CD4-positive, alpha-beta T cell treated with Interleukin-4 for 4 hours (primary cell): ENCODE measurements at places on chromosomes 7 and 10.

GRCh38 chr7:69770613-69771012 is 172.3 kb downstream of the AUTS2 start:
- DNase-seq: no peak

DNA sequence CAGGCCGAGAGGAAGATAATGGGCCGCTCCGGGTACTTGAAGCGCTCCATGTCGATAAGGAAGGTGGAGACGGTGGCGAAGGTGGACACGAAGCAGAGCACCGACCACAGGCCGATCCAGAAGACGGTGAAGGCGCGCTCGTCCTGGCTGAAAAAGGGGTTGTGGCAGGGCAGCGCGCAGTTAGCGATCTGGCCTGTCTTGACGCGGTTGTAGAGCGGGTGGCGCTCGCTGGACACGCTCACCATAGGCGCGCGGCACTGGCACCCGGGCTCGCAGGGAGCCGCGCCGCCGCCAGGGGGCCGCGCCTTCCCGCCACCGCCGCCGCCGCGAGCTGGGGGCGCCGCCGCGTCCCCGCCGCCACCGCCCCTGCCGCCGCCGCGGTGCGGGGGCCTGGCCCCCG is 1.6 kb downstream of the FZD8 start:
- no peak for DNase-seq

DNA sequence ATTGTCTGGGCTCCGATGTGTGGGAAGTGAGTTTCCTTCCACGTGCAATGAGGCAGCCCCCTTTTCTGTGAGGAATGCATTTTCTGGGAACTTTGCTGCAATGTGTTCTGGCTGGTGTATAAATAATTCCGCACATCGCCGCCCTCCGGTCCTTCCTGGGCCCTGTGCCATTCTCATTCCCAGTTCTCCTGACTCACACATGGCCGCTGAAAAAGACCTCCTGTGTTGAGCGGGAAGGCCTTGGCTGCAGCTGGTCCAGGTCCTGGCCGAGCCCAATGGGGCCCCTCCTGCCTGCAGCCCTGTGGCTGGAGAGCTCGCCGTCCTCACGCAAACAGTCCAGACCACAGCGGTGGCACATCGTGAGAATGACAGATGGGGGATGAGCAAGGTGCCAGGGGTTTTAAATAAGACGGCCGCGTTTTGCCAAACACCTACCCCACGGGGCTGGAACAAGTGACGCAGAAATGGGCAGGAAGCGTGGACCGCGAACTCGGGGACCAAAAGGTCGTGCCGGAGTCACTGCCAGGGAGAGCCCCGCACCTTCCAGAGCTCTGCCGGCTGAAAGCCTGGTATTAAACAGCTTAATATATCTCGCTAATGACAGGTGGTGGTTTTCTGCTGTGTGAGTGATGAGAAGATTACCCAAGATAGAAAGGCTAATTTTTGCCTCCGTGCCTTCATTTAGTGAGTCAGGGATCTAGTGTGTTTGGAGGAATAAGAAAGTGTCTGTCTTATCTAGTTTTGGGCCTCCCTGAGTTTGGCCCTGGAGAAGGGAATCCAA is 37.0 kb downstream of the FAM20C start:
- DNase-seq: no peak

DNA sequence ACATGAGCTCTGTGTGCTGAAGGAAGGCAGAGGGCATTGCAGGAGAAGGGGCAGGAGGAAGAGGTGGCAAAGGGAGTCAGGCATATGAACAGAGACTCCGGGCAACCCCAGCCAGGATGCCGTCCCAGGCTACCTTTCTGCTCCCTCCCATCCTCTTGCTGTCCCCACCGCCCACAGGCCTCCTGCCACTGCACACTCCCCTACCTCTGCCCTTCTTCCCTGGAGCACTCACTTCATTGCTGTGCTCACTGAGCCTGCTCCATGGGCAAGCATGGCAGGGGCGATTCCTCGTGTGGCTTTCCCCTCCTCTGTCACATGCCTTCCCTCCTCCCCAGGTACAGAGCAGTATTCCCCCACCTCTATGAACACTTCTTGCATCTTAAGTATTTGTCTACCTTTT is 93.4 kb downstream of the FANK1 start:
- DNase-seq: no peak

- DNase-seq: no peak
Measured at GRCh38 chr10:129278686-129279085, 188.4 kb upstream of the MGMT start.

DNA sequence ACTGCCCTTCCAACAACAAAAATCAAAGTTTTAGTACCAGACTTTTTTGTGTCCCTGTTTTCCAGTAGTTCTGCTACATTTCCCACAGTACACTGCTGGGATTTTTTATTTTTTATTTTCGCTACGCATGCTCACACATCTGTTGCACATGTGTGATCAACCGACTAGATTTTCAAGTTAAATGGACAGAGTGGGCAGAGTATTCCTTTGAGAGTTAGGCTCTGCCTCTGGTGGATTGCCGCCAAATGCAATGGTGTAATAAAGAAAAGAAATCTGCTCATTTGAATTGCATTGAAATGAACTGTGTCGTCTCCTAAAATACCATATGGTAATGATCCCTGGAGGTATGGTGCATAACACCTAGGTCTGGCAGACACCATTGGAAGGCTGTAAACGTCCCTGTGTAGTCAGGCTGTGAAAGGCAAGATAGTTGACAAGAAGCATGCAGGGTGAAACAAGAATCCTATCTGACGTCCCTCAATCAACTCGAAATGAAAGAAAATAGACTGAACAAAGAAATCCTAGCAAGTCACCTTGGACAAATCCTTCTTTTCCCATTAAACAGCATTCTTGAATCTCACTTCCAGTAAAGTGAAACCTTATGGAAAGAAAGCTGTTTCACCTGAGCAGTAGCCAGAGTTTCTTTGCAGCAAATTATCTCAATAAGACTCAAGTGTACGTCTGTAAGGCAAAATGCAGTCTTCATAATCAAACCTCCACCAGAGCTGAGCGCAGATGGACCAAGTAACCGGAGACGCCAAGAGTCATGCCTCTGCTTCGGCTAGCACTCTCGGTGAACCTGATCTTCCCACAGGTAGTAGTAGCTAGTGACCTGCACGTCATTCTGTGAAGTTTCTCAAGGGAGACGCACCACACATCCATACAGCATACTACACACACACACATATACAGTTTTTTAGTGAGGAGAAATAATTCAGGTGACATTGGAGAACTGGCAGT is 357.3 kb downstream of the CRPPA start:
- no peak for DNase-seq

- no peak for DNase-seq
Measured at GRCh38 chr7:134946260-134946659, 40.0 kb upstream of the AGBL3 start.

DNA sequence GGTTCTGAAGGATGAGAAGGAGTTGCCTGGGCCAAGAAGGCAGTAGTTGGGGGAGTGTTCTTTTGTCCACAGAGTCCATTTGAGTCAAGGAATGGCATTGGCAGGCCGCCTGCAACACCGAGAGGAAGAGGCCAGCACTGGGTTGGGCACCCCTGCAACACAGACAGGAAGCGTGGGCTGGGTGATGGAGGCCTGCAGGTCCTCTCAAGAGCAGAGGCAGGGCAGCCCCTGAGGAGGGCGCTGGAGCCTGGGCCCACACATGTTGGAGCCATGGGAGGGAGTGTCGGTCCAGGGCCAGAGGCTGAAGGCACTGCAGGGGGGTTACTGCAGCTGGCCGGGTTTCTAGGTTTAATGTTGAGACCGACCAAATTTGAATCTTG is 137.3 kb downstream of the PTPN20 start:
- no peak for DNase-seq

DNA sequence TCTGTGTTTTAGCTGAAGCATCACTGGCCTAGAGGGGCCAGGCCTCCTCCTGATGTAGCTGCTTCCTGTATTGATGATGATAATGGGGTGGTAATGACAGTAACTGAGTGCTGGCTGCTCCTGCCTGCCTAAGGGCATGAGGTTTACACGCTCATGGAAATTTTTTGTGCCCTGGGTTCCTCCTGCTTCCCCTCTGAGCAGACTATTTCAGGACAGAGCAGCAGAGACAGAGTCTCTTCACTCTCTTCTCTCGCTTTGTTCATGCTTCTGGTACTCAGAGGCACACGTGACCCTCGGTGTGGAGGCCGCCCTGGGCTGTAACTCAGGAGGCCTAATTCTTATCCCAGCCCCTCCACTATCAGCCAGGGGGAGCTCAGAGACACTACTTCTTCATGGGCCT is 27.9 kb downstream of the LRRC20 start:
- DNase-seq: no peak

DNA sequence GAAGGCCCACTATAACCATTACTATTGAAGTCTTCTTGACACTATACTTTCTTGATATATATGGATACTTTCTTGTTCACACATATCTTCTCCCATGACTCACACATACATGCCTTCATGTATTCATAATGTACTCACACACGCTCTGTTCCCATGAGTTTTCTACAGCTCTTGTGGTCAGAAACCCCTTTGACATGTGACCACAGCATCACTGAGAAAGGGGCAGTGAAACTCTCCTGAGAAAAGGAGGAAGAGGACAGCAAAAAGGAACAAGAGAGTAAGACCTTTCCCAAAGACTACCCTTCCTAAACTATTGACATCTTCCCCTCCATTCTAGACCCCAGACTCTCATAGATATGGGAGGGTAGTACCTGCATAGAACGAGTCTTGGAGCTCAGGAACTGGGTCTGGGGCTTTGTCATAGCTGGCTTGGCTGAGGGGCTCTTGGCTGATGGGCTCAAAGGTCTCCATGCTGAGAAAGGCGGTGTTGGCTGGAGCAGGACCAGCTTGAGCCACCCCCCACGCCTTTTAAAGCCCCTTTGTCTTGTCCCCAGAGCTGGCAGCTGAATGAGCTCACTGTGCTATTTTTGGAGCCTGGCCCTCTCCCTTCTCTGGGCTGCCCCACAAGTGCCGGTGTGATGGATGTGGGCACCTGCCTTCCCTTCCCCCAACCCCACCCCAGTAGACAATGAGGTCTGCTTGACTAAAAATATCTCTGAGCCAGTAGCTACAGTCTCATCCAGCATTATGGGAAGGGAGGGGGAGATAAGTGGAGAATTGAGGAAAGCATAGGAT is 5.1 kb downstream of the SYNPO2L start:
- DNase-seq: no peak

GRCh38 chr7:36291387-36292316 is 98.0 kb upstream of the ANLN start:
- peak; percentile 60 for DNase-seq

DNA sequence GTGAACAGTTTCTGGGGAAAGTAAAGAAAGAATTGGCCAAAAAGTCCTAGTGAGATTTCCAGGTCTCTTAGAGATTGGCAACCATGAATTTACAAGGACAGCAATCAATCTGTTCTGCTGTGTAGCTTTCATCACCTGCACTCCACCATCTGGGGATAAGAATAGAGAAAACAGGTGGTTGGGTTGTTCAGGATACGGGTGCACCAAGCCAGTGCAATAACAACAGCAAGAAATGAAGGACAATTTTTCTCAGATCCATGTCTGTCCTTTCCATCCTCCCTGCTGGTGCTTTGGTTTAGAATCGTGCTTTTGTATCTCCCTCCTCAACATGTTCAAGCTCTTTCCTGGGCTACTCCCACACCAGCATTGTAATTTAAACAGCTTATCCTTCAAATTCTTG is 787.7 kb downstream of the GRID1 start:
- DNase-seq: no peak

GRCh38 chr10:8060704-8061121 is 6.2 kb downstream of the GATA3 start:
- no peak for DNase-seq

DNA sequence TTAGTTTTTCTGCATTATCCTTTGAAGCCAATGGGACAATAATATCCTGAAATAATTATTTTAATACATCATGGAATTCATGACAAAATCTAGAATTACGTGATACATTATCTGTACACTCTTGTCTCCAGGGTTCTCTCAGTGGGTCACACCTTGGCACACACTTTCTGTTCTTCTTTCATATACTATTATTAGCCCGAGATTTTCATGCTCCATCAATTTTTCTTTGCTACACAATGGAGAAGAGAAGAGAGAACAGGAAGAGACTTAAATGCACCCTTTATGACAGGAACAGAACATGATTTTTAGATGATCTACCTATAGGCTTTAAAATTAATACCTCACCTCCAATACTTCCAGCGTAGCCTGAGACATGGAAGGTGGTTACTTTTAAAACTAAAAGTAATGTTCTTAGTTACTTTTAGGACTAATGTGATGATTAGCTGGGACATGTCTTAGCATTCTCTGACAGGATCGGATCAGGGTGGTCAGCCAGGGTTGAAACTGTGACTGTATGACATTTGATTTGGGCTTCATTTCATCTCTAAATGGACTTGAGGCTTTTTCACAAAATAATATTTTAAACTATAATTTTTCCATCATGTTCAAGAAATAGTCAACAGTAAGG is 148.2 kb upstream of the WNT16 start:
- DNase-seq: no peak

DNA sequence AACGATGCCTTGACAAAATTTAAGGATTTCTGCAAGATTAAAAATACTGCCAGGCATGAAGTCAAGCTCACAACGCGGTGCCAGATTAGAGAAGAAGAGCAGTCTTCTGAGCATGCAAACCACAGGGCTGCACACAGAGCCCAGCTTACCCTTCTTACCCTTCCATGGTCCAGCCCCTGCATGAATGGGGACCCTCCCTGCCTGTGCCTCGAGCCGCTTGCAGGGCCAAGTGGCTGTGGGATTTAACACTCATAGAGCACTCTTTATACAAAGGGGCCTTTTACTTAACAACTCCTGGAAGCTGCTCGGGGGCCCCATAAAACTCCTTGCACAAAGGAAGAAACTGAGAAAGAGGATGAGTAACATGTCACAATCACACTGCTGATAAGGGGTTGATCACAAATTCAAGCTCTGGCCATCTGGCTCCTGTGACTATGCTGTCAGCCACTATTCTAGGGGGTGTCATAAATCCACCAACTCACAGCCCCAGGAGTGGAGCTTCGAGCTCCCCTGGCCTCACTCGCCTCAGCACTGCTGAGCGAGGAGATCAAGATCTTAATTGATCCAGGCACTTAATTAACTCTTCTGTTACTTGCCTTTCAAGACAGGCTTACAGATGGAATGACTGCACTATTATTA is 514.8 kb downstream of the TNS3 start:
- DNase-seq: no peak

DNA sequence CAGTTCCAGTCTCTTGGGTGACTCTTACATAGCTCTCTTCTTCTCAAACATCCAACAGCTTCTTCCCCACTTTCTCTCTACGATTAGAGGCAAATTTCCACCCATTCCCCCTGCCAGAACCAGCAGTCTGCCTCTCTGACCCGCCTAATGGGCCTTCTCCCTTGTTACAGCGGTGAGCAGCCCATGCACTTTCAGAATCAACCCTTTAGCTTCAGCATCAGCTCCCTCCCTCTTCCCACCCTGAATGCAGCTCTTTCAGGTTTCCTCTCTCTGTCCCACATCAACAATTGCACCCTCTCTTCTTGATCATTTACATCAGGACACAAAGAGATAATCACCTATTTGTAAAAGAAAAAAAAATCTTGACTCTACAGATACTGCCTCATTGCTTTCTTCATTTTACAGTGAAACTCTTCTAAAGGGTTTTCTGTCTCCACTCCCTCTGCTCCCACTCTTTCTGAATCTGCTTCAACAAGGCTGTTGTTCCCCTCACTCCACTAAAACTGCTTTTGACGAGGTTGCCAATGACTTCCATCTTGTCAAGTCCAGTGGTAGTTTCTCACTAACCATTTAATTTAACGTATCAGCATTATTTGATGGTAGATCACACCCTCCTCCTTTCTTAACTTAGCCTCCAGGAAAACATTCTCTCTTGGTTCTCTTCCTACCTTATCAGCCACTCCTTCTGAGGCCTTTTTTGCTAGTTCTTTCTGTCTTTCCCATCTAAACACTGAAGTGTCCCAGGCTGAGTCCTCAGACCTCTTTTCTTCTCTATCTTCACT is 106.6 kb downstream of the NPY start:
- no peak for DNase-seq
